GM04504 (cell line): ENCODE measurements at places on chromosomes 16 and 17.

DNA sequence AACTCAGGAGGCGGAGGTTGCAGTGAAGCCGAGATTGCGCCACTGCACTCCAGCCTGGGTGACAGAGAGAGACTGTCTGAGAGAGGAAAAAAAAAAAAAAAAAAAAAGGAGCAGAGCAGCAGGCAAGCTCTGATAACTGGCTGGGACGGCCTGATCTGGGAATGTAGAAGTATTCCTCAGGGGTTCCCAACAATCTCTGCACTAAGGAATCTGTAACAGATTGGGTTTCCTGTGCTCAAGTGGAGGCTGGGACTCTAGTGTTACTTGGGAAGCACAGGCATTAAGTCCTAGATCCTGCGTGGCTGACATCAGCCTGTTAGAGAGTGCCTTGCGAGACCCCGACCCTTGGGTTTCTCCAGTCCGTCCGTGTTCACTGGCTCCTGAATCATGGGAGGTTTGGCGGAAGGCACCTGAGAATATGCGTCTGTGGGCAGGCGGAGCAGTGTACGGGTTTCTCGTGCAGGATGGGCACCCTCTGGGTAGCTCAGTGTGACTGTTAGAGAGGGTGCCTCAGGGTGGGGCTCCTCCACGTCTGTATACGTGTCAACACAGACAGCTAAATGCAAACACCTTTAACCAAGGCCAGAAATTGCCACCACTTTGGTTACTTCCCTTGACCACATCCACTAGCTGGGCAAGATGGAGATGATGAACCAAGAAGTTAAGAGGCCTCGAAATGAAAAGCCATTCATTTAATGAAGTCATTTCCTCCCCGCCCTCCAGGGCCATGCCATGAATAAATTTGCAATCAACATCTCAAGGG is 174.9 kb upstream of the RPL38 start:
- DNase-seq = no peak

- no peak for DNase-seq
Observed at GRCh38 chr16:23379707-23380106, 73.3 kb downstream of the COG7 start.

GRCh38 chr16:2798723-2799204 is 494 bp downstream of the PRSS41 start:
- DNase-seq = no peak

GRCh38 chr16:69330286-69331109 is at the start of gene PDF:
Gene PDF, minus strand, starts transcription at chr16:69330588. Its CDS starts 18 bp downstream, at chr16:69330570.
- peak; percentile 86 for DNase-seq

DNA sequence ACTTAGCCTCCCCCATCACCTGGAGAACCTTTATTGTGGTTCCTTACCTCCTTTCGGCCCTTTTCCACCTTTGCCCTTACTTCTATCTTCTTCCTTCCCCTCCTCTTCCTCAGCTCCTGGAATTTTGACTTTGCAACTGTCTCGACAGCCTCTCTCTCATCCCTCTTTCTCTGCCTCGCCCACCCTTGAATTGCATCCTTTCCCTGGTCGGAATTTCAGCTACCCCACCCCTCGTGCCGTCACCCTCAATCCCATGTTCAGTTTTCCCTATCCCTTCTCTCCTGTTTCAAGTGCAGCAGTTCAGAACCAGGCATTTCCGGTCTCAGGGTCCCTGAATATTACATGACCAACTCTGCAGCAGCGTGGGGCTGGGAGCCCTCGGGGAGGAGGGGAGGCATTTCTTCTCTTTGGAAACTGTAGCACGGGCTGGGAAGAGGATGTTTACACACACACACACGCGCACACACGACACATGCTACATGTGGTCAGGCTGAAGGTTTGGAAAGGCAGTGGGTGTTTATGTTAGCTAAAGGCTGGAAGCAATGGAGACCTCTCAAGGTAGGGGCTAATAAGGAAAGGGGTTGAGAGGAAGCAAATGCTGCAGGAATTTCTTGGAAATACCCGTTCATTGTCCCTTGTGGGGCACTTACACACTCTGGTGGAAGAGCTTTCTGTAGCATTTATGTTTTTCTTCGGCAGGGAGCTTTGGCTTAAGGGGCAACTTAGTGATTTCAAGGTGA is 971 bp downstream of the MINK1 start:
- peak; percentile 9 for DNase-seq

DNA sequence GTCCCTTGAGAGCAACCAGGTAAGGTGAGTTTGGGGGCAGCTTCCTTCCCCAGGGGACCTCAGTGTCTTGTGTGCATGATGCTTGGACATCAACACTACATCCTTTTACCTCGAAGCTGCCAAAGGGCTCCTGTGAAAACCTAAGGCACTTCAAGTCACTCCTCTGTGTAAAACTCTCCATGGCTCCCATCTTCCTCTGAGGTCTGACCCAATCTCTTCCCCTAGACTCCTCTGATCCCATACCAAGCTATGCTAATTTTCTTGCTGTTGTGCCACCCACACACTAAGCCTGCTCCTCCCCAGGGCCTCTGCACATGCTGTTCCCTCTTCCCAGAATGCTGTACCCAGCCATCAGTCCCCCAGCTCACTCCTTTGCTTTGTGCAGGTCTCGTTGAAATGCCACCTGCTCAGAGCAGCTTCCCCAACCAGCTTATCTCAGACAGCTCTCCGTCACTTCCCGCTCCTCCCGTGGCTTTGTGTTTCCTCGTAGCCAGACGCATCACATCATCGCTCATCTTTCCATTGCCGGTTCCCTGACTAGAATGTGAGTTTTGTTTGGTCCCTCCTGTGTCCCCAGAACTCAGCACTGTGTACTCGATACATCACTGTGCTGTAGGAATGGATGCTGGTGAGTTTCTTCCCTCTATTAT is 78.4 kb downstream of the CNGB1 start:
- no peak for DNase-seq

- no peak for DNase-seq
Observed at GRCh38 chr17:28907709-28908475, 5.0 kb upstream of the DHRS13 start.

- DNase-seq = peak; percentile 60
Observed at GRCh38 chr17:9875441-9875840, 29.6 kb downstream of the RCVRN start.

DNA sequence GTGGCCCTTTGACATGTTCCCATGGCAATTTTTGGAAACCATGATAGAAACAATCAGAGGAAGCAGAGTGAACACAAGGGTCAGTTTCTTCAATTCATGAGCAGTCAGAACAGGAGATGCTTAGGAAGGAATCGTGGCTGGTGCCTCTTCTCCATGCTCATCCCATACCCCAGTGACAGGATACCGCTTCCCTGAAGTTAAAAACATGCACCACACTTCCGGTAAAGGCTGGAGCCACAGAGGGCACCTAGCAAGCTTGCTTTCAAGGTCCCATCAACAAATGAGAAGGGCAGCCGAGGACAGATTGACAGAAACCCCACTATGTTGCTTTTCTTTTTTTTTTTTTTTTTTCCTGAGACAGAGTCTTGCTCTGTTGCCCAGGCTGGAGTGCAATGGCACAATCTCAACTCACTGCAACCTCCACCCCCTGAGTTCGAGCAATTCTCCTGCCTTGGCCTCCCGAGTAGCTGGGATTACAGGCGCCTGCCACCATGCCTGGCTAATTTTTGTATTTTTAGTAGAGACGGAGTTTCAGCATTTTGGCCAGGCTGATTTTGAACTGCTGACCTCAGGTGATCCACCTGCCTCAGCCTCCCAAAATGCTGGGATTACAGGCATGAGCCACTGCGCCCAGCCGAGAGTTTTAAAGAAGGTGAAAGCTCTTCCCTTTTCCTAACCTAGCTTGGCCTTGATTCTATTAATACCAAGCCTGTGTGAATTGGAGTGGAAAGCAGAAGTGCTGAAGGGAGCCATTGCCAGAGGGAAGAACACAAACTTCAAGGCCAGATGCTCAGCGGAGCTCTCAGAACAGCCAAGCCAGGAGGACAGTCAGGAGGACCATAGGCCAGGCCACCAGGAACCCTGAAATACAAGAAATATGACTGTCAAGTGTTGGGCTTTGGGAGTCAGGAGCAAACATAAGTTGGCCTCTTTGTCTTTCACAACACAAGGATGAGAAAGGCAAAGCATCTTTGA is 16.6 kb downstream of the GP2 start:
- DNase-seq = no peak

GRCh38 chr17:64950871-64951270 is 31.6 kb upstream of the LRRC37A3 start:
- DNase-seq = no peak

GRCh38 chr17:80970044-80970761 is 21.4 kb upstream of the CHMP6 start:
- DNase-seq = peak; percentile 17

DNA sequence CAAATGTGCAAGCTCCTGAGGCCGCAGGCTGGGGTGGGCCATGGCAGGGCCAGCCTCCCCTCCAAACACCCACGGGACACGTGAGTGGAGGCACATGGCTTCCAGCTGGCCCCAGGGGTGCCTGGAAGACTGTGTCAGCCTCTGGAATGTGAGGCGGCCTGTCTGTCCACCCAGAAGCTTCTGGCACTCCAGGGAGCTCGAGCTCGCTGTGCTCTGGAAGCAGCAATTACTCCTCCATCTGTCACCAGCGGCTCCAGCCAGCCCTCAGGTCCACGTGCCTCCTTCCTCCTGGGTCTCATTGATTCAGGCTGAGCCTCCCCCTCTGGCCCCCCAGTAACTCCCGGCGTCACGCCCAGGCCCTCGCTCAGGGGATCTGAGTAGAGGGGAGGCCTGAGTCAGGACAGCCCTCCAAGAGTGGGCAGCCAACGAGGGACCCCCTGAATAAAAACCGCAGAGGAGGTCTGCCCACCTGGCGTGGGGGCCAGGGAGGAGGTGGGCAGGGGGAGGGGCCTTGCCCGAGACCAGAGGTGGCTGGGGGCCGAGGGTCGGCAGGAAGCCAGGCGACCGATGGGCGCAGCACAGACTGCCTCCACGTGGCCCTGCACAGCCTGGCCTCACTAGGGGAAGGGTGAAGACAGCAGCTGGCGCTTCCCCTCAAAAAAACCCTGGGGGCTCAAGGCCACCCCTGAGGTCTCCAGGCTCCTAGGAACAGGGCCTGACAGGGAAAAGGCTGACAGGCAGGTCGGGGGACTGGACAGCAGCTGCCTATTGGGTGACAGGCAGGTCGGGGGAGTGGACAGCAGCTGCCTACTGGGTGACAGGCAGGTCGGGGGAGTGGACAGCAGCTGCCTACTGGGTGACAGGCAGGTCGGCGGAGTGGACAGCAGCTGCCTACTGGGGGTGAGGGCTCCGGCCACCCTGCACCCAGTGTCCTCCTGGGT is 11.9 kb downstream of the PIEZO1 start:
- DNase-seq = peak; percentile 92

- DNase-seq = no peak
Observed at GRCh38 chr17:8847891-8848290, 19.6 kb downstream of the PIK3R6 start.

DNA sequence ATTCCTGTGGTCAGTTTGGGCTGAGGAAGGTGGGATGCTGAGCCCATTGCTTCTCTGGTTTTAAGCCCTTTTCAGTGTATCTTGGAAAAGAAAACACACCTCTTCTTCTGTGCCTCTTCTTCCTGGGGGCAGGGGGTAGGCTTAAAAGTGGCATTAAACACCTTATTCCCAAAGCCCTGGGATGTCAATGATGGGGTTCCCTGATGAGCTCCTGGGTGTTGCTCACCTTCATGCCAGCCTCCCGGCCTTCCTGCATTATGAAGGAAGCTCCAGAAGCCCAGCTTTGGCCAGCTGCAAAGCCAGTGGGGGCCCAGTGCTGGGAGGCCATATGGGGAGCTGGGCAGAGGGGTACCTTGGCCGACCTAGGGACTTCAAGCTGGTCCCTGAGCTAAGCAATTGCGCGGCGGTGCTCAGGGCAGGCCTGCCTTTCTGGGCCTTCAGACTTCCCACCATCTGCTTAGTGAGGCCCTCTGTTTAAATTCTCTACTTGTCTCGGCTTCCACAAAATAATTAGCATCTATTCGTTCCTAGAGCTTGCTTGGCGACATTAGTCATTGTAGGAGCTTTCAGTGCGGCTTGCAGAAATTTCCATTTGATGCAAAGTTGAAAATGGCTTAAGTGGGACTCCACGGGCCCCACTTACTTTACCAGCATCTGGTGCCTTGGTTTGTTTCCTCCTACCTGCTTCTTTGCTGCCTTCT is 121.7 kb upstream of the NLRP1 start:
- DNase-seq = no peak
